ENCODE measurements at places on chromosomes 11 and 22.

- no peak for DNase-seq
Measured at GRCh38 chr11:134939905-134940304, 527.9 kb upstream of the B3GAT1 start.

DNA sequence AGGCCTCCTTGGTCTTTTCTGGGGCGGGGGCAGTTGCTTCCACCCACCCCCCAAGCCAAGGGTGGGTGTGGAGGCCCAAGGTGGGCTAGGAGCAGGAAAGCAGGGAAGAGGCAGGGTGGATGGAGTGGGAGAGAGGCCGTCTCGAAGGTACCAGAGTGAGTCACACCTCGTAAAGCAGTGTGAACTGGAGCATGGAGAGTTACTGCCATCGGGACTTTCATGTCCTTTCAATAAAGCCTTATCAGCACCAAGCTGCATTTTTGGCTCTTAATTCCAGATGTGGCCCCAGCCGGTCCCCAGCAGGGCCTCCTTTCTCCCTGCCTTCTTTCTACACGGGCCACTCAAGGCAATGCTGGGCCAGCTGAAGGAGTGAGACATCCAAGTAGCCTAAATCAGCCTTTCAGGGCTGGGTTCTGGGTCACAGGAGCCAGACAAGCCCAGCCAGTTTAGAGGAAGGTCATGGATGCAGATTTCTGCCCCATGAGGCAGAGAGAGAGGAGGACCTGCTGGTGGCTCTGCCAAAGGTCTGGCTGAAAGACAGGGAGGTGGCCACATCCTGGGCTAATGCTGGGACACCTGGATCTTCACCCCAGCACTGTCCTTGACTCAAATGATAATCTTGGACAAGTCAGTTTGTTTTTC is 59.0 kb upstream of the CD82 start:
- DNase-seq = no peak

- no peak for DNase-seq
Measured at GRCh38 chr11:2824851-2825250, 60.7 kb downstream of the CDKN1C start.

DNA sequence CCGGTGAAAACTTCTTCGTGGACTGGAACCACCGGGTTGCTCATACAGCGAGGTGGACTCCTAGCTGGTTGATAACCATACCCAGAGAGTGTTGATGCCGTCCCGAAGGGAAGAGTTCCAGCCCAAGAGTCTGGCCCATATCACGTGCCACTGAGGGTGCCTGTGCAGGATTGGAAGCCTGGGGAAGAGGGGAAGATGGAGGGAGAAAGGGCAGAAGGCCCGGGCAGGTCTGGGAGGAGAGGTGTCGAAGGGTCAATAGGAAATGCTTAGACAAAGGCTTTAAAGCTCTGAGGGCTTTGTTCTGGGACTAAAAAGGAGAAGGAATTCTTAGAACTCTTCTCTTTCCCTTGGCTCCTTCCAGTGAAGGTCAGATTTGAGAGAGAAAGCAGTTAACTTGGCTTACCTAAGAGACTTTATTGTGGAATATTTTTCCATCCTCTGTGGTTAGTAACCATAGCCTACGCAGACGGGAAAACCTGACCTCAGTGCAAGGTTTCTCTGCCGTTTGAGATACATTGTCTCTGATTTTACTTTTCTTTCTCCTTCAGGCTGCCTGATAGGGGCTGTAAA is 70.5 kb downstream of the JAM3 start:
- DNase-seq = no peak

DNA sequence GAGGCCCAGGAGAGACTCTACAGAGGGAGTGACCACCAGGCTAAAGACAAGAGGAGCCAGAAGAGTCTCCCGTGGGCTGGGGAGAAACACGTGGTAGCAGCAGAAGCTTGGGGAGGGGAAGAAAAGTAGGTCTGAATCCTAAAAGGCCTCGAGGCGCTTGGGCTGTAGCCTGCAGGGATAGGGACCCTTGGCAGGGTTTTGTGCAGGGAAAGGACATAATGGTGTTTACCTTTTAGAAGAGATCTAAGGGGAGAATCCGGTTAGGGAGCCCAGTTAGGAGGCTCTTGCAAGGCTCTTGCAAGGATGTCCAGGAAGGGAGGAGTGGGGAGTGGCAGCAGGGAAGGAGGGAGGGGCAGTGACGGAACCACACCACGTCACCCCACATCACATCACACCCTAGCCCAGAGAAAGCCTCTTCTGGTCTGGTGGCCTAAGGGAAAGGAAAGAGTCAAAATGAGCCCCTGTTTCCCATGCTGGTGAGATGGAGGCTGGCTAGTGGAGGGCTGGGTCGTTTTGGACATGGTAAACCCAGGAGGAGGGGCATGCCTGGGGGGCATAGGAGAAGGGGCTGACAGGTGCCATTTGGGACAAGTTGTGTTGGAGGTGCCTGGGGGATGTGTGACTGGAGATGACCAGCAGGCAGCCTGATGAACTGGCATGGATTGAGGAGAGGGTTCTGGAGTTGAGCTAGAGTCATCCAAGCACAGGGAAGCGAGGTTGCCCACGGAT is 6.2 kb upstream of the FAM83F start:
- DNase-seq = no peak

DNA sequence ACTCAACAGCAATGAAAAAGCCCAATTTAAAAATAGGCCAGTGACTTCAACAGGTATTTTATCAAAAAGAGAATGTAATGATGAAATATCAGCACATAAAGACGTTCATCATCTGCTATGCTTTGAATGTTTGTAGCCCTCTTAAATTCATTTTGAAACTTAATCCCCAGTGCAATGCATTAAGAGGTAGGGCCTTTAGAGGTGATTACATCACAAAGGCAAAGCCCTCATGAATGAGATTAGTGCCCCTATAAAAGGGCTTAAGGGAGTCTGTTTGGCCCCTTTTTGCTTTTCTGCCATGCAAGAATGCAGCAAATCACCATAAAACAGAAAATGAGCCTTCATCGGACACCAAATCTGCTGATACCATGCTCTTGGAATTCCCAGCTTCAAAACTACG is 637.0 kb downstream of the DLG2 start:
- no peak for DNase-seq

- no peak for DNase-seq
Measured at GRCh38 chr11:112874980-112875379, 86.2 kb upstream of the NCAM1 start.

GRCh38 chr22:49564054-49564453 is 263.6 kb downstream of the BRD1 start:
- no peak for DNase-seq

- DNase-seq = no peak
Measured at GRCh38 chr11:86551288-86552092, 120.9 kb downstream of the ME3 start.

GRCh38 chr11:126720539-126721235 is 279.9 kb downstream of the KIRREL3 start:
- DNase-seq = no peak

- no peak for DNase-seq
Measured at GRCh38 chr11:112877581-112877980, 83.6 kb upstream of the NCAM1 start.

DNA sequence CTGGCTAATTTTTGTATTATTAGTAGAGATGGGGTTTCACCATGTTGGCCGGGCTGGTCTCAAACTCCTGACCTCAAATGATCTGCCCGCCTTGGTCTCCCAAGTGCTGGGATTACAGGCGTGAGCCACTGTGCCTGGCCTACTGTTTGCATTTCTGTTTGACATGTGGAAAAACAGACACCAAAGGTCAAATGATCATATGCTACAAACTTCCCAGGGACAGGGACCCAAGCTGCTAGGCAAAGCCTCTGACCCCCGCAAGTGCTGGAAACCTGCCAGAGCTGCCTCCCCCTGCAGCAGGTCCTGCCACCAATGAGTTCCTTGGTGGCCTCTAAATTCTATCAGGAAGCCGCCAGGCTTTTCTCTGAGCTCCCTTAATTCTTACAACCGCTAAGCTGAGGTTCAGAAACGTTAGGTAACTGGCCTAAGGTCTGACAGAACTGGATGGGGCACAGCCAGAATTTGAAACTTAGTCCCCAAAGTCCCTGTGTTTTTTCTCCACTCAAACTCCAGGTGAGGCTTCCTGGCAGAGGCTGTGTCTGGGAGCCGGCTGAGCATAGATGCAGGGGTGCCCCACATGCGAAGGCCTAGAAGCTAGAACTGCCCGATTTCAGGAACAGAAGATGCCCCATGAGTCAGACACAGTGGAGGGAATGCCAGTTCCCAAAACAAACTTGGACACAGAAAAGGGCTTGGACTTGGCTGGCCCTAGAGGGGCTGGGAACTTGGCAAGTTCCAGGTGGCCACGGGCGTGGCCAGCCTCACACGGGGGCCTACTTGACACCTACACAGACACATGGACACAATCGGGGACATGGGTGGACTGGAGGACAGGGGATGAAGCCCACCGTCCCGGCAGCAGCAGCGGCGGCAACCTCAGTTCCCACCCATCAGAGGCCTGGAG is 7.4 kb downstream of the CSNK1E start:
- DNase-seq = no peak

- no peak for DNase-seq
Measured at GRCh38 chr11:133893381-133893780, 48.1 kb upstream of the SPATA19 start.

GRCh38 chr22:27874764-27875163 is 44.3 kb downstream of the PITPNB start:
- DNase-seq = no peak

GRCh38 chr11:123416566-123416965 is 13.5 kb upstream of the GRAMD1B start:
- DNase-seq = no peak

DNA sequence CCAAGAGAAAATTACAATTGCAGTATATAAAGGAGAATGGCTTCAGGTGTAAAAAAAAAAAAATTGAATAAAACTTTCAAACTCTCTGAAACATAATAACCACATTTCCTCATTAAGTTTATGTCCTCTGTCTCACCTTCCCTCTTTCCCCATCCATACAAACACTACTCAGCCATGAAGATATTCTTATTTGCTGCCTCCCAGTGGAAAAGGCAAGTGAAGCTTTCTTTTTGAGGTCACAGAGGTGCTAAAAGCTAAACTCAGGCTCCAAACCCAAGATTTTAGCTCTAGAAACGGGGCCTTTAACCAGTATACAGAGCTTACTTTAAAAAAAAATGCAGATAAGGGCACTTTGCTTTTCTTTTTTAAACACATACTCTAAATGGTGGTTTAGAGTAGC is 1568.5 kb downstream of the FAM181B start:
- no peak for DNase-seq

DNA sequence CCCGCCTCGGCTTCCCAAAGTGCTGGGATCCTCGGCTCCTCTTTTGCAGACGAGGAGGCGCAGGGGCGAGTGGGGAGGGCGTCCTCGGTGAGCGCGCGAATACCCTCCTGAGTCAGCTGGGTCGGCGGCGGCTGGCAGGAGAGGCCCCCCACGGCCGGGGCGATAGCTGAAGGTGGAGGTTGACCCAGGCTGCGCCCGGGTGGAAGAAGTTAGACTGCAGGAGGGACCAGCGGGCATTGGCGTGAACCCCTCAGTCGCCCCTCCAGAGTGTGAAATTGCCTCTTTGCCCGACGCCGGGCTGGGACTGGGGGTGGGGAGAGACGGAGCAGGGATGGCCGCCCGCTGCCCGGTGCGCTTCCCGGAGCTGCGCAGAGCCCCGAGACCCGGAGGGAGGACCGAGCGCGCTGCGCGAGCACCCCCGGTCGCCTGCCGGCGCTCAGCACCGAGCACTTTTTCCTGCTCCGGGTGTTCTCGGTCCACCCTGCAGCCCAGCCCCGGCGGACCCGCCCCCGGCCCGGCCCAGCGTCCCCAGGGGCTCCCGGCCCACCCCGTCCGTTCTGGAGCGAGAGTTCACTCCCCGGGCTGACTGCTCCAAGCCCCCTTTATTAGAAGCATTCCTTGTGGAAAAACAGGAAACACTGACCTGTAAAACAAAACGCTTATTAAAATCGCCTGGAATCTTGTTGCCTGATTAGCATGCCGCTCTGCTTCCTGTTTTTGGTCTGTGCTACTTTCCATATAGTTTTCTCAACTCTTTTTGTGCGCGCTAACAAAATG is 13.7 kb upstream of the CPT1A start:
- DNase-seq = no peak

- DNase-seq = no peak
Measured at GRCh38 chr11:130141561-130142341, 17.8 kb upstream of the ST14 start.

GRCh38 chr11:67022341-67022933 is 497 bp upstream of the SYT12 start:
- no peak for DNase-seq

GRCh38 chr22:26485806-26486390 is 2.2 kb downstream of the SRRD start:
- no peak for DNase-seq

DNA sequence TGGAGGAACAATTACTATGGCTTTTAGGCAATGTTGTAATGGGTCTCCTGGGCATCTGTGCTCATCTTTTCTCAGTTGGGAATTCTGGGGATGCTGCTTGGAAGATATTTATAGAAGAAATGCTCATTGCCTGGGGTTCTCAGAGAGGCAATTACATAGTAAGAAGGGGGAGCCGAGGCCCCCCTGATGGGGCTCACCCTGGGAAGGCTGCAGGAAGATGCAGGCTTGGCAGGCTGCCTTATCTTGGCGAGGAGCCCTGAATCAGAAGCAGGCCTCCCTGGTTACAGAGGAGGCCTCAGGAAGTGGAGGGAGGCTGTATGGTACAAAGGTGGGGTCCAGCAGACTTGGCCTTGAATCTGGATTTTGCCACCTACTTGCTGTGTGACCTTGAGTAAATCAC is 60.6 kb upstream of the CRYBB3 start:
- DNase-seq = no peak

DNA sequence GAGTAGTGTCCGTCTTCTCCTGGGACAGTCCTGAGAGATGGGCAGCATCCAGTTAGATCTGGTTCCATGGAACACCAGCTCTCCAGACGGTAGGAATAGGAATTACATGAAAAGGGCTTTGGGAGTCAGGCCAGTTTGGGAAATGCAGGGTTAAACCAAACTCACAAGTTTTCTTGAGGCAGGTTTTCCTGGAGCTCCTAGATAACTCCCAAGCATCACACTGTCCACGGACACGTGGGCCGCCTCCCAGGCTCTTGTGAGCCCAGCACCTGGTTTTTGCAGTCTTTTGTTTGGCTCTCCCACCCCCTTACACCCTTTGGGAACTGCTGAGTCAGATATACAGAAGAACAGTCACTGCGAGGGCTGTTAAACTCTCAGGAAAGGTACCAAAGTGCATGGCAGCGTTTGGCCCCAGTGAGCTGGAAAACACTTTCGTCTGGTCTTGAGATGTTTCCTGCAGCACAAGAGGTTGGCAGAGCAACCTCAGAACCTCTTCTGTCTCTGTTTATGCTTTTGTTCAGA is 90.0 kb downstream of the BCR start:
- no peak for DNase-seq

DNA sequence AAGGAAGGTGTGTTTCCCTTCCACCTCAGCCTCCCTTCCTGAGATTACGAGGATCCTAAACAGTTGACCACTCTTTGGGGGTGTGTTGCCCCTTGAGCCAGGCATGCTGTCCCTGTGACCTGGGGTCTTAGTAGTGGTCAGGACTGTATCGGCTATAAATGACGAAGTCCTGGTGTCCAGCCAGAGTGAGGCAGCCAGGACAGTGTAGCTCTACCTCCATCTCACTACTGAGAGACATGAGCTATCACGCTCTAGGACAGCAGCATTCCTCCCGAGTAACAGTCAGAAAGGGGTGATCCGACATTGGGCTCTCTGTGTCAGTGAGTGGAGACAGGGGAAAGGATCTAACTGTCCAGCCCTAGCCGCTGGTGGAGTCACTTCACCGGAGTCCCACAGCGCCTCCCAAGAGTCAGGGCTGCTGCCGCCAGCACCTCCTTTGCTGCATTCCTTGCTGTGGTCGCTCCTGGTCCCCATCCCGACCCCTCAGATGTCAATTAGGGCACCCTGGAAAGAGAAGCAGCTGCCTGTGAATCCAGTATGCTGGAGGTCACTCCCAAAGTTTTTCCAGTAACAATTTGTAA is 3.3 kb upstream of the B3GNT6 start:
- DNase-seq = no peak

- DNase-seq = no peak
Measured at GRCh38 chr22:37416827-37417226, 10.5 kb downstream of the ELFN2 start.
